Caki2 (cell line): ENCODE measurements at places on chromosomes 12 and 14. TPM values are rescaled to one million over a fixed set of nuclear protein-coding genes. Genes with fewer than 3 reads are reported as not detected.

DNA sequence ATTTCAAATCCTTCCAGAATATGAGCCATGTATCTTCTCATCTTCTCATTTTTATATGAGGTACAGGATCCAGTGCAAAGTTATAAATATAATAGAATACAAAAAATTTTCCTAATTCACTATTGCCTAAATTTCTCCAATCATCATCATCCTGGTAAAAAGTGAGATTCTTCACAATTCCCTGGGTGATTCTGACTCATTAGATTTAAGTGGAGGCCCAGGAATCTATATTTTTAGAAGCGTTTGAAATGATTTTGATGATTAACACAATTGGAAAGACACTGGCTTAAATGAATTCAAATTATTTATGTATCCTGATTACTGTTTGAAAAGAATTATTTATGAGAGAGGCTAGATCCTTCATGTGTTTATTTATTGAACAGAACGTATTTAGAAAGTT, 380.3 kb upstream of the PDE3A start:
- DNase-seq = no peak

DNA sequence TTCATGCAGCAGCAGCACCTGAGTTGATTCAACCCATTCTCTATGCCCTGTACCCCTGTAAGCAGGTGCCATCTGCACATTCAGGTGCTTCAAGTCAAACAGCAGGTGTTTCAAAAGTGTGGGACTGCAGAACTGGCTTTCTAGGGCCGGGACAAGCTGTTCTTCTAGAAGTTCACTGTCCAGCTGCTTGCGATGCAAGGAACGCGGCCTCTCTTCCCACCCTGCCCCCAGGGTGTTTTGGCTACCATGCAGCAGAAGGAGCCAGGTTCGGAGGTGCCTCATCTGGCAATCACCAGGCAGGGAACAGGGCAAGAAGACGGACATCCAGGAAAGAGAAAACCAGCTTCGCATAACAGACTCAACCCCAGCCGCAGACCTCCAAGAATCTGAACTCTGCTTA, 35.2 kb downstream of the TMEM132D start:
- no peak for DNase-seq

GRCh38 chr12:114697741-114698565, 14.0 kb upstream of the TBX3 start:
- DNase-seq = no peak

DNA sequence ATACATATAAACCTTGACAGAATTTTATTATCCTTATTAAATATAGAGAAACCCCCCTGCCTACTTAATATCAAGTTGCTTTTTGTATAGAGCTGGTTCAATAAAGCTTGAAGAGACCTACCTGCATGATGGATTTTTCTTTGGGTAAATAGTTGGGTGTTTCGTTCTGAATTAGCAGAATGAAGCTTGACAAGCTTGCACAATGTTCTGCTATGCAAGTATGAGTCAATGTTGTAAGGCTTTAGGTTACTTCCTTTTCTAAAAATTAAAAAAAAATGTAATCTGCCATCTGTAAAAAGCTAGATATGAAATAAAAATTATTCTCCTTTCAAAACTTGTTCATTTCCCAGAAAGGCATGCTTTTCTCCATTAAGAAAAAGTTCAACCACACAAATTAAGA, 1662.6 kb upstream of the SEL1L start:
- no peak for DNase-seq

PTCSC3 gene
- total RNA-seq = not detected in 2 replicates

DNA sequence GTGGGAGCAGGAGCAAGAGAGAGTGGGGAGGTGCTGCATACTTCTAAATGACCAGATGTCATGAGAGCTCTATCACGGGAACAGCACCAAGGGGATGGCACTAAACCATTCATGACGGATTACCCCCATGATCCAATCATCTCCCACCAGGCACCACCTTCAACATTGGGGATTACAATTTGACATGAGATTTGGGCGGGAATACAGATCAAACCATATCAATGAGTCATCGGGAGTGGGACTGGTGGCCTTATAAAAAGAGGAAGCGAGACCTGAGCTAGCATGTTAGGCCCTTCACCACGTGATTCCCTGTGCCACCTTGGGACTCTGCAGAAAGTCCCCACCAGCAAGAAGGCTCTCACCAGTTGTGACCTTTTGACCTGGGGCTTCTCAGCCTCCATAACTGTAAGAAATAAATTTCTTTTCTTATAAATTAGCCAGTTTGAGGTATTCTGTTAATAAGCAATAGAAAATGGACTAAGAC, 28.7 kb downstream of the COX8C start:
- DNase-seq = no peak

- no peak for DNase-seq
Measured at GRCh38 chr12:78096909-78097597, 266.4 kb downstream of the NAV3 start.

CLEC4A gene
- total RNA-seq = not detected in 2 replicates

GRCh38 chr12:131682510-131682895, 28.4 kb upstream of the SFSWAP start:
- no peak for DNase-seq

KRT6C gene
- not detected in 2 replicates for total RNA-seq

MYH6 gene
- not detected in 2 replicates for total RNA-seq

TSPAN11 gene
- total RNA-seq = not detected in 2 replicates

DNA sequence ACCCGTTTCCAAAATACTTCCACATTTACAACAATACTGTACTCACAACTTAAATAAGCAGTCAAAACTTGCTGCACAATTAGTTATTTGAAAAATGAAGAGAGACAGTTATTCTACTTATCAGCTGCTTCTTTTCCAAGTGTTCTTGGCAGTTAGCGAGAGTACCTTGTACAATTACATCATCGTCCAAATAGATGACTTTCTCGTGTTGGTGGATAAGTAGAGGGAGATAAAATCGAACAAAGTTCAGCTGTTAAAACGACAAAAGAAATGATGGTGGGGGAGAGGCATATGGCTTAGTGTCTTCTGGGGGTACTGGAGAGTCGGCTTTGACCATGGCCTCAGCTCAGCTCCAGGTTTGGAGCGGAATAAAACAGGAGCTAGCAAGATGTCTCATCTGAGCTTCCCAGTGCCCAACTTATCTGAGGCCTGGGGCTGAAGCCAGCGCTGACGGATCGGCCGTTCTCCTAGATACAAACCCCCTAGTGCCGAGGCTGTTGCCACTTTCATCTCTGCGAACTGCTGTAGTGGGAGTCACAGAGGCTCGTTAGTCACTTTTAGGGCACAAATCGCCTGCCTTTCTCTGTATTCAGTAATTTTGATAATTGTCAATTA, 31.7 kb downstream of the TDG start:
- no peak for DNase-seq

NEUROD4 gene
- not detected in 2 replicates for total RNA-seq

BRF1 gene
- 21.8 and 24.2 TPM in 2 replicates for total RNA-seq

GRCh38 chr14:30620178-30620577, 1.9 kb upstream of the SCFD1 start:
- DNase-seq = no peak

GRIP1 gene
- 3.7 and 5.0 TPM in 2 replicates for total RNA-seq

LTBP2 gene
- 7.6 and 34.4 TPM in 2 replicates for total RNA-seq

- no peak for DNase-seq
Measured at GRCh38 chr12:92495108-92495507, 207.7 kb upstream of the PLEKHG7 start.

DNA sequence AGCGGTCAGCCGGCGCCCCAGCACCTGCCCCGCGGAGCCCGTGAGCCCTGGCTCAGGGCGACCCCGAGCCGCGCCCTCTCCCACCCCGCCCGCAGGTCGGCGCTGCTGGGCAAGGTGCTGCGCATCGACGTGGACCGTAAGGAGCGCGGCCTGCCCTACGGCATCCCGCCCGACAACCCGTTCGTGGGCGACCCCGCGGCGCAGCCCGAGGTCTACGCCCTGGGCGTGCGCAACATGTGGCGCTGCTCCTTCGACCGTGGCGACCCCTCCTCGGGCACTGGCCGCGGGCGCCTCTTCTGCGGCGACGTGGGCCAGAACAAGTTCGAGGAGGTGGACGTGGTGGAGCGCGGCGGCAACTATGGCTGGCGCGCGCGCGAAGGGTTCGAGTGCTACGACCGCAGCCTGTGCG, 14.4 kb downstream of the HHIPL1 start:
- DNase-seq = no peak

RDH11 gene
- total RNA-seq = 33.2 and 37.7 TPM in 2 replicates

DNA sequence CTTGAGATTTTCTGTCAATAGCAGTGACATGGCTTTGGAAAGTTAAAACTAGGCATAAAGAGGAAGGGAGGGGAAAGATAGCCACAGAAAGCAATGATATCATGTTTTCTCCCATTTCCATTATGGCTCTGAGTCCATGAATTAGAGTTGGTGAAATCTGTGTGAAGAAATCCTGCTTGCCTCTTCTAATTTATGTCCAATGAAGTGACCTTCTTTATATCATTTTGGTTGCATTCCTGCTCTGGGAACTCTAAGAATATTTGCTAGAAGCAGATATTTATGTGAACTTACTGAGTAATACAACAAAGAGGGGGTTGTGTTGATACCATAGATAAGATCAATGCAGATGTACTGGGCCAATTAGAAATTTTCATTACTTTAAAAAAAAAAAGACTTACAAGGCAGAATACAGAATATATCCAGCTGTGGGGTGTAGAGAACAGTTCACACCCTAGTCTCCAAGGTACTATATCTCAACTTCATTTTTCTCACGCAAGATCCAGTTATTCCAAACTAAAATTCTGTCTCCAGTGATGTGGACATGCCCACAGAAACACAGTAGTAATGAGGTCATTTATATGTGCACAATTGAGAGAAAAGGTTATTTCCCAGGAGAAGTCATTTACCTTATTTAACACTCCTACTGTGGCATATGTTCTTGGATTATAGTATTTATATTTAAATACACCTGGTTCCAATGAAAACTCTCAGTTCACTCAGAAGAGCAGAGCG, 51.5 kb upstream of the KCNJ8 start:
- DNase-seq = no peak

DNA sequence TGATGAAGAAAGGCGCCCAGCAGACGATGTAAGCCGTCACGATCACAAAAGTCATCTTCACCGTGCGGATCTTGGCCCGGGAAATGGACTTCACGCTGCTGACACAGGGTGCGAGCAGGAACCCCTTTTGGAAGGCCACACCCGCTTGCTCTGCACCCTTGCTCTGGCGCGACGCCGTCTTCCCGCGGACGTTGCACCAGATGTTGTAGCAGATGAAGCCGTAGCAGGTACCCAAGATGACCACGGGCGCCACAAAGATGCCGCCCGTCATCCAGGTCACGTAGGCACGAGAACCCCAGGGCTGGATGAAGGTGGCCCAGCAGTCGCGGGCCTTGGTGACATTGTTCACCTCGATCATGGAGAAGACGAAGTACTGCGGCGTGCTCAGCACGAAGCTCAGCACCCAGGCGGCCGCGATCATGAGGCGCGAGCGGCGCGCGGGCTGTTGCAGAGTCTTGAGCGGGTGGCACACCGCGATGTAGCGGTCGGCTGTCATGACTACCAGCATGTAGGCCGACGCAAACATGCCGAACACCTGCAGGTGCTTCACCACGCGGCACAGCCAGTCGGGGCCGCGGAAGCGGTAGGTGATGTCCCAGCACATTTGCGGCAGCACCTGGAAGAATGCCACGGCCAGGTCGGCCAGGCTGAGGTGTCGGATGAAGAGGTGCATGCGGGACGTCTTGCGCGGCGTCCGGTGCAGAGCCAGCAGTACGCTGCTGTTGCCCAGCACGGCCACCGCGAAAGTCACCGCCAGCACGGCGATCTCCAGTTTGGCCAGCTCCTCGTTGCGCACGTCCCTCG, 890 bp downstream of the AVPR1A start:
- no peak for DNase-seq

DNA sequence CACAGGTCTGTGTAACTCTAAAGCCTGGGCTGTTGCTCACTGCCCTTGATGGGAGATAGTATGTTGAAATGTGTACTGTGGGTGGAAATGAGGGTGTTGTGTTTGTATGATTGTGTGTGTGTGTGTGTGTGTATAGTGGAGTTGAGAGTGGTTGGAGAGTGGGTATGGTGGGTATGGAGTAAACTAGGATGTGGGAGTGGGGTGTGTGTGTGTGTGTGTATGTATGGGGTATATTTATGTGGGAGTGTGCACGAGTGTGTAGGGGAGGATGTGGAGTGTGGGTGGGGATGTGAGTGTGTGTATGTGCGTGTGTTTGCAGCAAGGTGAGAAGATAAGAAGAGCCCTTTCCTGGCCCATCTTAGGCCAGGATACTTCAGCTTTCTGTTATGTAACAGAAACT, 22.3 kb downstream of the RPH3A start:
- no peak for DNase-seq

DNA sequence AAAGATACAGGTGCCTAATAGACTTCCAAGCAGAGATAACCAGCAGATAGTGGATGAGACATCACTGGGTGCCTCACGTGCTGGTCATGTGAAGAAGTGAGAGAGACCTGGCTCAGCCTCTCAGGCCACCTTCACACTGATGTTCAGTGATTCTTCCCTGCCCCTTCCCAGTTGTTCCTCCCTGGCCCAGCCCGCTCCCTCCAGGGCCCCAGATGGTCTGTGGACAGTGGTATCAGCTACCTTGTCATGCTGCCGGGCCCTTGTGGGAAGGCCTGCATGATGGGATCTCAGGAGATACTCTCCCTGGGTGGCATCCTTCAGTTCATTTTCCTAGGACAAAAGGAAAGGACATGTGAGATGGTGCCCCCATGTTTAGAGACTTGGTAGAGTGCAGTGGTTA, 179.9 kb downstream of the PIWIL1 start:
- no peak for DNase-seq

DNA sequence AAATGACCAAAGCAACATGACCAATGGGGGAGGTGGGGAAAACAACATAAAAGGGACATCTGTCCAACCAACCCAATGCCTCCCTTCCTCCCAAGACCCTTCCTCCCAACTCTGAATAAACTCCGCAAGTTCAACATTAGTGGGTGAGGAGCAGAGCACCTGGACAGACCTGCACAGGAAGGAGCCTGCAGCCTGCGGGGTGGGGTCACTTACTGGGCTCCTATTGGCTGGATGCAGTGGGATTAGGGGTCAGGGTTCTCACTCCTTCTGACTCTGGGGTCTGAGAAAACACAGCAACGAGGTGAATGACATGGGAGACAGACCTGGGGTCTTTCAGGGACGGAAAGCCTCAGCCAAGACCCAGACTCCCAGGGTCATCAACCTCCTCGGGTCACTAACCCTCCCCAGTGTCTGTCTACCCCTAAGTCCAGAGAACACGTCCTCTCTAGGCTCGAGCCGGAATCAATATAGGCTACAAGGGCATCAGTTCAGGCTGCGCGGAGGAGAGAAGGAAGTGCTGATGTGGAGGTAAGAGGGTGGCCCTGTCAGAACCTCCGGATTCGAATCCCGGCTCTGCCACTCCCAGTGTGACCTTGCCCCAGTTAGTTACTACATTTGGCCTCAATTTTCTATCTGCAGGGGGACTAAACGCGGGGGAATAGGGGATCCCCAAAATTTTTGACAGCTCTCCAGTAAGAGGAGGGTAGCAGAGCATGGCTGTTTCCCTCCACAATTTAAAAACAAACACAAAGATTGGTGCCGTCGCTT, 860 bp downstream of the NDRG2 start:
- DNase-seq = no peak

GRCh38 chr14:99718031-99718810, 34.1 kb downstream of the CYP46A1 start:
- no peak for DNase-seq

DNA sequence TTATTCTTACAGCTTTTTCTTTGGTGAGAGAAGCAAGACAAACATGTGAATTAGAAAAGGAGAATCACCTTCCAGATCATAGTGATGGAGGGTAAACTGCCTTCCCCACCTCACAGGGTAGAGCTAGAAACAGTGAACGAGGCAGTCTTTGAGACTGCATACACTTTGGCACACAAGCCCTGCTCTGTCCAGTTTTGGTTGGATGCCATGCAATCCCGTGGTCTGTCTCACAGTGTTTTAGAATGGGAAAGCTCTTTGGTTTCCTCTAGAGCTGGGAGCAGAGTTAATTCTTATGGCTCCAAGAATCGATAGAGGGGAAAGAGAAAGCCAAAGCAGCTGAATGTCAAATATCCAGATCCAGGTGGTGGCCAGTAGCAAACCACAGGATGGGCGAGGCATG, 21.9 kb downstream of the TDP1 start:
- no peak for DNase-seq
